Transverse colon (tissue), 4 donors: ENCODE measurements at places on chromosomes 5 and 9.

DNA sequence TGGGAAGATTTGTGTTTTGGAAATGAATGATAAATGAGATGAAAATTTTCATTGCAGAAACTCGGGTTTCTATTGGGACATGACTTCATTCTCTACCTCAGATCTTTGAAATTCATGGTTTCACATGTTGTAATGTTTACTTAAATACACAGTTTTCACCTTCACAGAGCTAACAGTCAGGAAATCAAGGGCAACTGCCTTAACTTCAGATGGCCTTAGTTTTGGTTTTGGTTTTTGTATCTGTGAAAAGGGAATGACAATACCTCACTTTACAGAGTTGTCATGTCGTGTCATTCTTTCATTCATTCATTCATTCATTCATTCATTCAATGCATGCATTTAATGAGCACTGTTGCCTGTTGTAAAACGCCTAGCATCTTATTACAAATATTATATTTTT, 41.9 kb downstream of the NIM1K start:
- H3K27me3 ChIP-seq = no peaks in the 10 kb centered on the region
- no peaks in the 10 kb centered on the region for H3K4me1 ChIP-seq
- no peak for DNase-seq
- H3K36me3 ChIP-seq = no peaks in the 10 kb centered on the region
- no peak overlapping the region for H3K4me3 ChIP-seq

DNA sequence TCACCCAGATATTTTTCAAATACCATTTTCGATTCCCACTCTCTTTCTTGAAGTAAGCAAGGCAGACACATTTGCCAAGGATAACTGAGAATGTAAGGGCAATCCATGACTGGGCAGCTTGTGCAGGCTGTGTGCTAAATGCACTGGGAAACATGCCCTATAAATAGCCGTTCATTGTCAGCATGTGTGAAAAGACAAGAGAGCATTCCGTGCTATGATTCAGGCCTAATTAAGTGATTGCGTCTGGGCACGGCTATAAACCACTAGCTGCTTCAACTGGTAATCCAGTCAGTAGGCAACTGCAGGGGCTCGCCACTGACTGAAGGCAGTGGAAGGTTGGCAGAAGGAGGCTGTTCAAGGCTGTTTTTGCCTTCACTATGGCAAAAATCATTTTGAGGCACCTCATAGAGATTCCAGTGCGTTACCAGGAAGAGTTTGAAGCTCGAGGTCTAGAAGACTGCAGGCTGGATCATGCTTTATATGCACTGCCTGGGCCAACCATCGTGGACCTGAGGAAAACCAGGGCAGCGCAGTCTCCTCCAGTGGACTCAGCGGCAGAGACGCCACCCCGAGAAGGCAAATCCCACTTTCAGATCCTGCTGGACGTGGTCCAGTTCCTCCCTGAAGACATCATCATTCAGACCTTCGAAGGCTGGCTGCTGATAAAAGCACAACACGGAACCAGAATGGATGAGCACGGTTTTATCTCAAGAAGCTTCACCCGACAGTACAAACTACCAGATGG, at the start of gene HSPB3:
TSS of gene HSPB3 (plus strand) at position 287 of the 745 bp plus-strand sequence. CDS start at position 378, 91 bp downstream.
- no peaks in the 10 kb centered on the region for H3K4me1 ChIP-seq
- H3K27me3 ChIP-seq = no peaks in the 10 kb centered on the region
- peak within 1 kb of the TSS; percentile 59 for H3K27ac ChIP-seq
- no peak within 1 kb of the TSS for H3K4me3 ChIP-seq

DNA sequence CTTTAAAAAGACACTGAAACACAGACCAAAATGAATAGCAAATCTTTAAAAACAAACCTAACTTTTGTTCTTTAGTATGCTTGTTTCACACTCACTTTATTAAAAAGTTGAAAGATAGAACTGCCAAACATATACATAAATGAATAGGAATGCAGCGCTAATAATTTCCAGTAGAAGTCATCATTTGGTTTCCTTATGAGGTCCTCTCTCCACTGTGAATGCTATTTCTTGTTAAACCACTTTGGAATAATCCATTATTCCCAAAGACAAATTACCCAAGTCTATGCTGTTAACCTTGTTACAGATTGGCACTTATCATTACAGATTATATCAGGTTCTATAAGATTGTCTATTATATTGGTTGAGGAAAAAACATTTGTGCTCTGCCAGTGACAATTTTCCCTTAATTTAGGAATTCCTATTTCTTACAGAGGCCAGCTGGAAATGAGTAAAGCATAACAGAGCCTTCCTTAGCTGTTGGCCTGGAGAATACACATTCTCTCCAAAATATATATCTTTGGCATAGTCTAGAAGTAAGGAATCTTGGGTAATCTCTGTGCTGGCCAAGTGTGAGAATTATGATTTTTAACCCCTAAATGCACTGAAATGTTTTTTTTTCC, 29.3 kb upstream of the MINAR2 start:
- no peak overlapping the region for H3K27ac ChIP-seq
- no peak for DNase-seq
- no peak overlapping the region for H3K4me3 ChIP-seq
- no peaks in the 10 kb centered on the region for H3K27me3 ChIP-seq
- no peaks in the 10 kb centered on the region for H3K4me1 ChIP-seq
- no peaks in the 10 kb centered on the region for H3K36me3 ChIP-seq

DNA sequence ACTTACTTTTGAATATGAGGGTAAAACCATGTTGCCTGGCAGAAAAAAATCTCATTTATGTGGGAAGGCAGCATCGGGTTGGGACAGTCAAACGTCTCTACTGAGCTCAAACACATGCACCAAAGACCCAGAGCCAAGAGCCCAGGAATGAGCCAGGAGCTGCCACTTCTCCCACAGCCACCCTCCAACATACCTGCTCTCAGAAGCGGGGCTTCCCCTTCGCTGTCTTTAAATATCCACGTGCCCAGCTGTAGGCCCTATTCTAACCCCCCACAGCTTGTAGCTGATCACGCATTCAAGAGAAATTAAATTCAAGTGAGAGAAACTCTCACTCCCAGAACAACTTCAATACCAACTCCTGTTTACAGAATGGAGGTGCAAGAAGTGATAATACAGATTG, 42.6 kb upstream of the MAP3K1 start:
- H3K27ac ChIP-seq = no peak overlapping the region
- H3K4me1 ChIP-seq = no peaks in the 10 kb centered on the region
- H3K27me3 ChIP-seq = no peaks in the 10 kb centered on the region

- no peak overlapping the region for H3K4me3 ChIP-seq
- no peaks in the 10 kb centered on the region for H3K36me3 ChIP-seq
- H3K4me1 ChIP-seq = no peaks in the 10 kb centered on the region
- H3K27me3 ChIP-seq = no peaks in the 10 kb centered on the region
These were observed 213.3 kb upstream of the TUSC1 start for GRCh38 chr9:25891527-25891926.

- H3K4me1 ChIP-seq = peaks cover 12% of the 10 kb centered on the region
- H3K4me3 ChIP-seq = no peak overlapping the region
These were observed 119.8 kb downstream of the GADD45G start for GRCh38 chr9:89724659-89725058.

DNA sequence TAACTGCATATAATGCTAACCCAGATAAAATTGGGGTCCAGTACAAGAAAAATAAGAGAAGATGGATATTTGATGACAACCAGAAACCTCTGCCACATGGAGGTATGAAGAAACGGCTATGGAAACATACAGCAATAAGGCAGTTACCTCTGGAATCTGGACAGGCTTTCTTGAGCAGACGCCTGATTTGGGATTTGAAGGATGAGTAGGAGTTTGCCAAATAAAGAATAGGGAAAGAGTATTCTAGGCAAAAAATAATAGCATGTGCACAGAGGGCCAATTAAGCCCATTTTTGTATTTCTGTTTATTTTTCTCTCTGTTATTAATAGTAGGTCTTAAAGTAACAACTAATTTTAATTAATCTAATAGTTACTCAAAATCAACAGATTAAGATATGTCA, 144.9 kb downstream of the ADAMTSL1 start:
- H3K4me1 ChIP-seq = no peaks in the 10 kb centered on the region
- DNase-seq = no peak
- no peak overlapping the region for H3K27ac ChIP-seq
- no peak overlapping the region for H3K4me3 ChIP-seq

DNA sequence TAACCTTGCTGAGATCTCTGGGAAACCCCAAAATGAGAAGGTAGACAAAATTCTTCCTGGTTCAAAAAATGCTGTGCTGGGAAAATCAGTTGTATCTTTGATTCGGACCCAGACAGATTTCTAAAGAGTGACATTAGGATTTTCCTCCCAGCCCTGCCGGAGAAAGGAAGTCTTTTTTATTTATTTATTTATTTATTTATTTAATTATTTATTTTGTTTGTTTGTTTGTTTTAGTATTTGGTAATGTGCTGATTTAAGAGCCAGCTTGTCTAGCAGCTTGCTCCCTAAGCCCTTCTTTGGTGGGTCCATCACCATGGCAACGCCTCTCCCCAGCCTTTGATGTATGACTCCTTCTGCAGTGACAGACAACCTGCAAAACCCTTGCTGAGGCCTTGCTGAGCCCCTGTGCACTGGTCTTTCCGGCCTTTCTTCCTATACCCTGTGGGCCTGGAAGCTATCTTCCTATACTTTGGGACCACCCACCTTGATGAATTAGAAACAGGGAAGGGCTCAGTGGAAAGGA, 60.6 kb upstream of the AFAP1L1 start:
- H3K27me3 ChIP-seq = no peaks in the 10 kb centered on the region
- peak overlapping the region; percentile 46 for H3K27ac ChIP-seq
- H3K4me3 ChIP-seq = no peak overlapping the region
- DNase-seq = no peak
- H3K4me1 ChIP-seq = no peaks in the 10 kb centered on the region

- H3K27ac ChIP-seq = no peak overlapping the region
- no peak for DNase-seq
- no peaks in the 10 kb centered on the region for H3K4me1 ChIP-seq
- no peaks in the 10 kb centered on the region for H3K27me3 ChIP-seq
- no peaks in the 10 kb centered on the region for H3K36me3 ChIP-seq
- no peak overlapping the region for H3K4me3 ChIP-seq
These were observed 9.9 kb downstream of the OR1L3 start for GRCh38 chr9:122684851-122685250.

DNA sequence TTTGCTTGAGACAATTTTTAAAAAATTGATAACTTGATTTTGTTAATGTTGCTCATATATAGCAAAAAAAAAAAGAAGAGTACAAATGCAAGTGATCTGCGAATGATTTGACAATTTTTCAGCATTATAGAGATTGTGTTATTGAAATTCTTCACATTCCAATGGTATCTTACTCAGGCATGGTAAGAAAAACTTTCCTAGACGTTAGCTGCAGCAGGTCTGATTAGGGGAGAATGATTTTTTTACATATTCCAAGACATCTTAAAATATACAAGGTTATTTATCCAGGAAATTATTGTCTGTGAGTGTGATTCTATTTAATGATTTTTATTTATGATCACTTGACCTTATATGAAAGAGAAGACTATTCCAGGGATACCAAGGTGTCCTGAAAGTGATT, 361.9 kb downstream of the MAT2B start:
- H3K4me3 ChIP-seq = no peak overlapping the region
- H3K27ac ChIP-seq = no peak overlapping the region
- no peaks in the 10 kb centered on the region for H3K36me3 ChIP-seq
- DNase-seq = no peak
- no peaks in the 10 kb centered on the region for H3K27me3 ChIP-seq
- no peaks in the 10 kb centered on the region for H3K4me1 ChIP-seq

- peaks cover 10% of the 10 kb centered on the region for H3K36me3 ChIP-seq
- H3K4me1 ChIP-seq = no peaks in the 10 kb centered on the region
- H3K4me3 ChIP-seq = no peak overlapping the region
- no peak overlapping the region for H3K27ac ChIP-seq
These were observed 7.6 kb upstream of the AK1 start for GRCh38 chr9:127884976-127885490.

- H3K4me3 ChIP-seq = peak overlapping the region; percentile 16
- H3K27ac ChIP-seq = no peak overlapping the region
- no peaks in the 10 kb centered on the region for H3K36me3 ChIP-seq
- peaks cover 84% of the 10 kb centered on the region for H3K27me3 ChIP-seq
- DNase-seq = no peak
These were observed 700 bp downstream of the CDO1 start for GRCh38 chr5:115815693-115816225.

- no peaks in the 10 kb centered on the region for H3K27me3 ChIP-seq
- no peak for DNase-seq
- no peak overlapping the region for H3K27ac ChIP-seq
- no peak overlapping the region for H3K4me3 ChIP-seq
These were observed 17.4 kb downstream of the ADAMTS19 start for GRCh38 chr5:129477532-129477931.

GRCh38 chr5:23012842-23013241, 159.7 kb upstream of the CDH12 start:
- no peak for DNase-seq
- H3K36me3 ChIP-seq = no peaks in the 10 kb centered on the region
- no peaks in the 10 kb centered on the region for H3K4me1 ChIP-seq
- H3K27me3 ChIP-seq = no peaks in the 10 kb centered on the region

DNA sequence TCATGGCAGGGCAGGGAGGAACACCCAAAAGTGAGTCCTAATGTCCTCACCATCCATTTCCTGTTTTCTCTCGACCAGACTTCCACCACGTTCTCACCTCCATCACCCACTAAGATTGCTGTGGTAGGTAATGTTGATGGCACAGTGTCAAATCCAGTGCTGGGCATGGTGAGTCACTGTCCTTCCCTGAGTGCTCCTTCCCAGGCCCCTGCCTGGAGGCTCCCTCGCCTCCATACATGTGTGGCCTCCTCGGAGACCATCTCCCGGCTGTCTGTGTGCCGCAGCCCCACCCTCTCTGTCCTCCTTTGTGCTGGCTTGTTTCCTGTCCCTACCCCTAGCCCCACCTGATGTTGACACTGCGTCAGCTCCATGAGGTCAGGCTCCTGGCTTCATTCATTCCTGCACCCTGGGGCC, 177.5 kb downstream of the SYK start:
- H3K27me3 ChIP-seq = no peaks in the 10 kb centered on the region
- no peak overlapping the region for H3K27ac ChIP-seq
- H3K4me3 ChIP-seq = no peak overlapping the region
- H3K4me1 ChIP-seq = no peaks in the 10 kb centered on the region

DNA sequence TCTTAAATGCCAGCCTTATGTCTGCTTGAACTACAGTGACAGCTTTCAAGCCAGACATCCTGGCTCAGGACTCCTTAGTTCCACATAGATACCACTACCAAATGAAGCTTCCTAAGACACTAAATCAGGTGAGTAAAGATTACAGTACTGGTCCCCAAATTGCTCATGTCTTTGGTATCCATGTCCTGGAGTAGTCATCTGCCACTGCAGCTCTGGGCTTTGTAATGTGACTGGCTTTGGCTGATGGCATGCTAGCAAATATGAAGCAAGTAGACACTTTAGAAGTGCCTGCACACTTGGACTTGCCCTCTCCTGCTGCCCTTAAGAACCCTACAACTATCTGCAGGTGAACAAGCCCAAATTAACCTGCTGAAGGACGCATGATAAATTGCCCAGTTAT, 334.9 kb downstream of the BNC2 start:
- H3K27me3 ChIP-seq = no peaks in the 10 kb centered on the region
- H3K27ac ChIP-seq = no peak overlapping the region
- H3K36me3 ChIP-seq = no peaks in the 10 kb centered on the region
- DNase-seq = no peak
- peaks cover 8% of the 10 kb centered on the region for H3K4me1 ChIP-seq
- H3K4me3 ChIP-seq = no peak overlapping the region

- no peaks in the 10 kb centered on the region for H3K36me3 ChIP-seq
- peak overlapping the region; percentile 100 for H3K27ac ChIP-seq
- peaks cover 50% of the 10 kb centered on the region for H3K4me1 ChIP-seq
- H3K4me3 ChIP-seq = no peak overlapping the region
- no peaks in the 10 kb centered on the region for H3K27me3 ChIP-seq
These were observed 1.6 kb downstream of the NINJ1 start for GRCh38 chr9:93132287-93132927.
